ENCODE measurements at places on chromosomes 1 and 21. TPM values are rescaled to one million over a fixed set of nuclear protein-coding genes. Genes with fewer than 3 reads are reported as not detected.

Gene EPHA2
- total RNA-seq = 5.2 TPM

Gene EDN2
- not detected for total RNA-seq

Gene EFNA3
- total RNA-seq = 0.33 TPM

Gene FMO2
- total RNA-seq = not detected

Gene FCRL4
- total RNA-seq = not detected

Gene PAQR6
- 2.9 TPM for total RNA-seq
